HEK293T (cell line): ENCODE measurements at places on chromosomes 2 and 18.
A peak's percentile ranks its signal among the peaks of the same experiment; 100 is the strongest.

DNA sequence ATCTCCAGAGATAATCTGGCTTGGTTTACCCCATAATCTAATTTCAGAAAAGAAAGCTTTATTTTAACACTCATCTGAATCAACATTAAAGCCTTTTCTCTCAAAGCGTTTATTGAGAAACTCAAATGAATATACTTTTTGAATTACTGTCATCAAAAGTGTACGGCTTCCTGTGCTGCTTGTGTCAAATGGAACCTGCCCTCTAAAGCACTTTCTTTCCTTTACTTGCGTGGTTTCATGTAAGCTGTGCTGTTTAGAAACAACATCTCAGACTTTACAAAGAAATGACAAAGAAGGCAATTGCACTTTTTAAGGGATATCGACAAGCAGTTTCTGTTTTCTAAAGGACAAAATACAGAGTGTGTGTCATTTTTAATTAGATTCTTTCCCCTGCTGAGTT, 35.1 kb downstream of the CYBRD1 start:
- no peak for DNase-seq

GRCh38 chr2:240259201-240259923, 118.9 kb upstream of the OTOS start:
- DNase-seq: no peak

DNA sequence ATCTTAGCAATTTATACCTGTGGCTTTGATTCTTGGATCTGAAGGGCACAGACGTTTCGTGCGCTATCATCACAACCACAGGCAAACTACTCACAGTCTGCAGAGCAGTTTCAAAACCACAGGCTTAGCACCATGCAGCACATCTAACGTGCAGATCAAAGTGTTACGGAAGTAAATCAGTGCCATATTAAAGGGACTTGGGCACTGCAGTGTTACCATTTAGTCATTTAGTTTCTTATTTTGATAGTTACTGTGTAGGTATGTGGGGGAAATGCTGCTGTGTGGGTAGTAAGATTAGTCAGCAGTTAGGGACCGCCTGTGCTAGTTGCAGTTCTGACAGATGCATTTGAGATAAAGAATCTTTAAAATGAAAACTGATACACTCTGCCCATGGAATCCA, 384.0 kb downstream of the NBAS start:
- no peak for DNase-seq

DNA sequence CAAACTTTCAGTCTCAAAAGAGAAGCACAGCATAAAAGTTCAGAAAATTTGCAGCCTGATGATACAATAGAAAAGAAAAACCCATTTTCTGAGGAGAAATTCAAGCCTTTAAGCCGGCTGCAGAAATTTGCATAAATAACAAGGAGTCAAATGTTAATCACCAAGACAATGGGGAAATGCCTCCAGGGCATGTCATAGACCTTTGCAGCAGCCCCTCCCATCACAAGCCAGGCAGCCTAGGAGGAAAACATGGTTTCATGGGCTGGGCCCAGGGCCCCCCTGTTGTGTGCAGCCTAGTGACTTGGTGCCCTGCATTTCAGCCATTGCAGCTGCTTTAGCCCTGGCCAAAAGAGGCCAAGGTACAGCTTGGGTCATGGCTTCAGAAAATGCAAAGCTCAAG, 54.1 kb upstream of the CAVIN2 start:
- no peak for DNase-seq

DNA sequence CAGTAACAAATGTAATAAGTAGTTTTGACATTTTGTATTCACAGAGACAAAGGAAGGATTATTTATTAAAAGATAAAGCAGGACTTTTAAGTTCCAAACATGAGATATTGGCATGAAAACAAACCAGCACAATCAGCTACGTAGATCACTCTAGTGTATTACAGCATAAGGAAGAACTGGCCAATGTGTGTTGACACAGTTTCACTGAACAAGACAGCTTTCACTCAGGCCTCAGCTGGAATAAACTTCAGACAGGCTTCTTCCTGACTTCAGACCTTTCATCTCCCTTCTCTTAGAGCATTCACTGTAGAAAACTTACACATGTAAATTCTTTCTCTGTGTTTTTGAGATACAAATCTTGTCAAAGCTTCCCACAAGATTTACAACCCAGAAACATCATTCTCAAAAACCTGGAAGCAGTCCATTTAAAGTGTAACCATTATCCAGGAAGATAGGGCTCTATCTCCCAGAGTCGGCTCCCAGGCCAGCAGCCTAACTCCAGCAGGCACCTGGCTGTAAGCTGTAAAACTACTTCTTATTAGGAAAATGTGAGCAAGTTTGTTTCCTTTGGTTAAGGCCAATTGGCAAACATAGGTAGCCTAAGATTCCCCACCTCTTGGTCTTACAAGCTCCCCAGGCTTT, 768.3 kb upstream of the CDH7 start:
- DNase-seq: no peak

- DNase-seq: no peak
Measured at GRCh38 chr2:124983595-124983994, 958.5 kb downstream of the CNTNAP5 start.

- DNase-seq: no peak
Measured at GRCh38 chr18:24546307-24546706, 85.9 kb downstream of the HRH4 start.

- no peak for DNase-seq
Measured at GRCh38 chr18:22734791-22735627, 198.1 kb upstream of the RBBP8 start.

DNA sequence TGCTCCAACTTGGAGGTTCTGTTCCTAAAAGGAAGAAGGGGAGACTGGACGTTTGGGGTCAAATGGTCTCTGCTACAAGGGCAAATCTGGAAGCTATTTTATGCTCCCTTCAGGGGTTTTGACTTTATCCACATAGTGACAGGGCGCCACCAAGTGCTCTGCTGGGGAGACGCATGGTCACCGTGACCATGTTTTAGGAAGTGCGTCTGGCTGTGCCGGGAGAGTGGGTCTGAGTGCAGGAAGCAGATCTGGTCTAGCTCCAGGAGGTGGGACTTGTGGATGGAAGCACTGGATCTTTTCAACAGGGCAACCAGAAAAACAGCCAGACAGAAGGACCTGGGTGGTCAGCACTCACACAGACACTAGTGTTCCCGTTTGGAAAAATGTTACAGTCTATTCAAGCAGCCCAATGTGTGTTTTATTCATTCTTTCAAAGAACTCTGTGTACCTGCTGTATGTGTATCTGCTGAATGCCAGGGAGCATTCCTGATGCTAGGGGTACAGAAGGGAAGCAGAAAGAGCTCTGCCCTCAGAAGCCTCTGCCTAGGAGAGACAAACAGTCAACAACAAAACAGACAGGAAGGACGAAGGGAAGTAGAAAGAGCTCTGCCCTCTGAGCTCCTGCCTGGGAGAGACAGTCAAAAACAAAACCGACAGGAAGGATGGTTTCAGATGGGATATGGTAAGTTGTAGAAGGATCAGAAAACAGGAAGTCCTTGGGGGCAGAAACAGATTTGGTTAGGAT, 14.3 kb downstream of the IMPA2 start:
- DNase-seq: peak; percentile 66

DNA sequence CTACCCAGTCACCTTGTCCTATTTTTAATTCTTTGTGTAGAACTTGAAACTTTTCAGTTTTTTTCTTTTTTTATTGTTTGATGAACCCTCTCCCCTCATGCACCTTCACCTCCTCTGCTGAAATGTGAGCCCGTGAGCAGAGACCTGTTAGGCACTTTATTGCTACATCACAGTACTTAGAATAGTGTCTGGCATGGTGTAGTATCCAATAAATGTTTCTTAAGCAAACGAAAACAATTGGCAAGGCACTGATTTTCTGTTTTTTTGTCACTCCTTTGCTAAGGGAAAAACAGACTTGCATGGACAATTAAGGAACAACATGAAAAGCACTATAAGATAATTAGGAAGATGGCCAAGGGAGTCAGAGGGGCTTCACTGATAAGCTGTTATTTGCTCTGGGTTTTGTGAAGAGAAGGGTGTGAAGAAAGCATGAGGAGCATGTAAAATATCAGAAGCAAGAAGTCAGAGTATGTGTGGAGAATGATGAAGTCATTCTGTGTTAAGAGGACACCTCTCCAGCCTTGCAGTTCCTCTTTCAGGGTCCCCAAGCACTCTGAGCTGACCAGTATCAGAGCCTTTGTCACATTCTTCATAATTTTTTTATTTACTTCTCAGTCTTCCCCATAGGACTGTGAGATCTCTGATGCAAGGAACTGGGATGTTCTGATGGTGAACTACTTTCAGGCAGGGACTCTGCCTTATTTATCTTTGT, 99.7 kb upstream of the CAVIN2 start:
- no peak for DNase-seq

DNA sequence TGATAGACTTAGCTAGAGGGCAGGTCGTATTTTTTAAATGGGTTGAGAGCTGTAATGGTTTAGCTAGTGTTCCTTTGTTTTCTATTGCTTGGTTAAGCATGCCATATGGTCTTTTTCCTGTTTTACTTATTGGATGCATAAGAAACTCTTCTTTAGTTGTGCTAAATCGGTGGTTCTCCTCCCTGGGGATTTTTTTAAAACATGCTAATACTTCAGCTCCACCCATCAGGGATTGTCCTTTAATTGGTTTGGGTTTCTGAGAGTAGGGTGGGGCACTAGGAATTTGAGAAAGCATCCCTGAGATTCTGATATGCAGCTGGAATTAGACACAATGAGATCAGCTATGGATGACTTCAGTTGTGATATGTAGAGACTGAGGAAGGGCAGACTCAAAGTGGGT, 497.2 kb downstream of the THSD7B start:
- DNase-seq: no peak

DNA sequence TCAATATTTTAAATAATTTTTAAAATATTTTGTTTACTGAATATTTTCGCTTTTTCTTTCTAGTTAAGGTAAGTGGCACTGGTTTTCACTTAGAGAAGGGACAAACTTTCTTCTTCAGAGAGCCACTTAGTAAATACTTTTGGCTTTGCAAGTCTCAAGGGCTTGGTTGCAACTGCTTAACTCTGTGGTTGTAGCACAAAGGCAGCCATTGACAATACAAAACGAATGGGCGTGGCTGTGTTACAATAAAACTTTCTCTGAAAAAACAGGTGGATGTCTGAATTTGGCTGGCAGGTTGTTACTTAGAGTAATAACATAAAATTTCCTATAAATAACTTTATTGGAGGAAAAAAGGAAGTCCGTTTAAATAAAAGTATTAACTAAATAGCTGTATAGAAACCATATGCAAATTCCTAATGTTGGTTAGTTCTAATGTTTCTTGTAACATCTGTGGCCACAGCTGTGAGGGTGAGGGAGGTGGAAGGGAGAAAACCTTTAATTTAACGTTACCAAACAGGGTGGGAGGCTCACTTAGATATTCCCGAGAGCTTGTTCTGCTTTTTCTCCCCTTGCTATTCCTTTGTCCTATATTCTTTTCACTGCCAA, 62.4 kb upstream of the TNP1 start:
- DNase-seq: no peak

- no peak for DNase-seq
Measured at GRCh38 chr2:120628248-120628647, 107.4 kb upstream of the GLI2 start.
